ENCODE measurements at places on chromosomes 1 and 21.

DNA sequence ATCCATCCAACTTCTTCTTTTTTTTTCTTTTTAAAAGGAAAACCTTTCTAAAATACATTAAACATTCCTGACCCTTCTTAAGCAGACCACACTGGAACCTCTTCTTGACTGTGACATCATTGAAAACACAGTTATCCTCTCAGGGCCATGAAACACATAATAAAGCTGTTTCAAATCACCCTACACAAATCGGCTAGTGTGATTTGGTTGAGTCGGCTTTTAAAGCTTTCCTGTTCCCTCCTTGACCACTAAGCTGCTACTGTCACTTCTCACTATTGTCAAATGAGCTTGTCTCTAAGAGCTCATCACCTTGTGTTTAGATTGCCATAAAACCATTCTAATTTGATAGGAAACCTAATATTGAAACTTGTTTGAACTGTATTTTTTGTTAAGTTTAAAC is 5.9 kb downstream of the USP24 start:
- no peak for DNase-seq

- no peak for DNase-seq
Measured at GRCh38 chr1:241406421-241406820, 49.4 kb upstream of the RGS7 start.

DNA sequence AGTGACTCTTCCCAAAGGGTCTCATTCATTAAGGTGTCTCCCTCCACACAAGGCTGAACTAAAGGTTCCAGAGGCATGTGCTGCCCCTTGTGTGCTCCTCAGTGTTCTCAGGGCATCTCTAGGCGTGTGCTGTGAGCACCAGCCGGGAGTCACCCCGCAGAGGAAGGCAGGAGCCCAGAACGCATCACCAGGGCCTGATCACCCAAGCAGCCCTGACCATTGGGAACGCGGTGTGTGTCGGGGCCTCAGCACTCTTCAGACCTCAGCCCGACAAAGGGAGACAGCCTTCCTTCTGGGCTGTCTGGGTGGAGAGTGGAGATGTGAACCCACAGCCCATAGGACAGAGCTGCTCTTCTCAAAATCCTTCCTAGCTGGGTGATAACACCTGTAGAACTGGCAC is 9.1 kb downstream of the SLC37A1 start:
- no peak for DNase-seq

DNA sequence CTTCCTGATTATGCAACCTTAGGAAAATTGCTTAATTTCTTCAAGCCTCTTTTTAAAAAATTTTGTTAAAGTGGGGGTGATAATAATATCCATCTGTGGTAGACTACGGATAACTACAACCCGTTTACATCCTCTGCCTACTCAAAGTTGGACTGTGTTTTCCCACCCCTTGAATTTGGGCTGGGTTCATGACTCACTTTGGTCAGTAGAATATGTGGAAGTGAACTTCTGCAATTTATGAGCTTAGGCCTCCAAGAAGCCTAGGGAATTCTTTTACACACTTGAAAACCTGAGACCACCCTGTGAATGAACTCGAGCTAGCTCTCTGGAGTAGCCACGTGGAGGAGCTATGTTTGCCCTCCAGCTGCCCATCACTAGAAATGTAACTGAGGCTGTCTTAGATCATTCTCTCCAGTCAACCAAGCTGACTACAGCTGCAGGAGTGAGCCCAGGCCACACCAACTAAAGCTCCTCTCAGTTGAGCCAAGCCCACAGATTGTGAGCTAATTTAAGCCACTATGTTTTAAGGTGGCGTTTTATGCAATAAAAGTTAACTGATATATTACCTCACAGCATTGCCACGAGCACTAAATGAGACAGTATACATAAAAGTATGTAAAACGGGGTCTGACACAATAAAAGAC is 29.6 kb upstream of the CACHD1 start:
- no peak for DNase-seq

- DNase-seq = no peak
Measured at GRCh38 chr21:34336756-34337391, 26.9 kb upstream of the KCNE2 start.

DNA sequence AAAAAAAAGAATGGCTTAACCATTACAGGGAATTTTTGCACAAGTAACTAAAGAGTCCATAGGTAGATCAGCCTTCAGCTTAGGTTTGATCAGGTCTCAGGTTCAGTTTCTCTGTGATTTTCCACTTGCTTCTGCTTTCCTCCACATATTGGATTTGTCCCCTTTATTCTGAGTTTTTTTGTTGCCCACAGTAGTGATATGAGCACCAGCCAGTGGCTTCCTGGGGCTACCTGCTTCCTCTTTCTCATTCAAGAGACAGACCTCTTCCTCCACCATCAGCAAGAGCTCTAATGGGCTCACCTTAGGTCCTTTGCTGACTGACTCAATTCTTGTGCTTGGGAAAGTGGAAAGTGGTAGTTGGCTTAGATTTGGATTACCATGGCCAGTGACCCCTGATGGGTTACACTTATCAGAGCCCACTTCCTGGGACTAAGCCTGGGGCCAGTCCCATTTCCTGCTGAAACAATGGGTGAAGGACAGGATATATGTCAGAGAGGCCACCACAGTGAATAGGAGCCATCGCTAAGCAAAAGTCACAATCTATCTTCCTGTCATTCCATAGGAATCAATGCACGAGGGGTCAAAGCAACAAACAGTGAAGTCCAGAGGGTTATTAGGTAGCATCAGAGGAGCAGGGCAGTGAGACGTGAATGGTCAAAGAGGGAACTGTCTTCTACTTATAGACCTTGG is 12.8 kb upstream of the PLA2G2E start:
- DNase-seq = no peak

DNA sequence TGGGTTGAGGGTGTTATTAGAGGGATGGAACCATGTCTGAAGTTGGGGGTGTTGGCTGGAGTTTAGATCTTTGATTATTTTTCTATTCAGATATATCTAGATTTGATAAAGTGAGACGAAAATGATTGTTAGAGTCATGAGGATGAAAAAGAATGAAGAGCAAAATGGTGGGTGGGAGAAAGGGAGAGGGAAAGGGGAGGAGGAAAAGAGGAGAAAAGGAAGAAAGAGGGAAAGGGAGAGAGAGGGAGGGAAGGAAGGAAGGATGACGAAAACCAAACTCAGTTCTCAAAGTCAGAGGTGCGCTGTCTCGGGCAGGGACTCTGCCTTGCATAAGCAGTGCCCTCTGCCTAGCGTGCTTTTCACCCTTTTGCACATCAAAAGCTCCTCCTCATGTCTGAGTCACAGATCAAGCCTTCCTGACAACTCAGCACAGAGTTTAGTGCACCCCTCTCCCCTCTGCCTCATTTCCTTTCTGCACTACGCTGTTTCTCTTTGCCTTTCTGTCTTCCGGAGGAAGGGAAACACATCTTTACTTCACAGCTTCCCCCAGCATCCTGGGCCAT is 225.8 kb upstream of the PROX1 start:
- DNase-seq = no peak

DNA sequence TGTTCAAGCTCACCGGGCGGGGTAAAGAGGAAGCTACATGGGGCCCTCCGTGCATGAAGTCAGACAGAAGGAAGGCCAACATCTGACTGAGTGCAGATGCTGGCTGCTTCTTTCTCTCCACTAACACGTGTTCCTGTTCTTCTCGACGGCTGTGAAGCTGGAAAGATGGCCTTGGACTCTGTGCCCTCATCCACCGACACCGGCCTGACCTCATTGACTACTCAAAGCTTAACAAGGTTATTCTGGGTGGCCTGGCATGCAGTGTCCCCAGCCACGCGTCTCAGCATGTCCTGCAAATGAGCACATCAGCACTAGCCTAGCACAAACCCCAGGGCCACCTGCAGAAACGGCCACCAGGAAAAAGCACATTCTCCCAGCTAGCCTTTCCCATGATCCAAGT is 41.2 kb downstream of the ACTN2 start:
- no peak for DNase-seq

- no peak for DNase-seq
Measured at GRCh38 chr1:65407877-65408276, 12.6 kb upstream of the LEPR start.

DNA sequence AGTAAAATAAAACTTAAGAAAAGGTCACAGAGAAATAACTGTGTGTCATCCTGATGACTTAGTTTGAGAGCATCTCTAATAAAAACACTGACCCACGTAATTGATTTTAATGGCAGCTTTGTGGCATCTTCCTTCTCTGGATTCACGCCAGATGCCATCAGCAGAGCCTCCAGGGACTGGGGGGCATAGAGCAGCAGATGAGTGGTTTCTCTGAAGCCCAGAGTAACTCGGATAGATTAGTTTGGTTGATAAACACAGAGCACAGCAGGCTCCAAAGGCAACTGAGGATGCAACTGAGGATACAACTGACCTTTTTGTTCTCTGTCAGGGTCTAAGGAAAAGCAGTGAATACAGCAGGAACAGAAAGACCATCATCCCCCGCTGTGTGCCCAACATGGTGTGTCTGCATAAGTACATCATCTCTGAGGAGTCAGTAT is 180.8 kb downstream of the RPS6KC1 start:
- peak; percentile 37 for DNase-seq

- DNase-seq = no peak
Measured at GRCh38 chr1:3504151-3504821, 49.8 kb downstream of the ARHGEF16 start.

GRCh38 chr1:202961220-202961880 is 3.2 kb upstream of the ADIPOR1 start:
- DNase-seq = no peak

DNA sequence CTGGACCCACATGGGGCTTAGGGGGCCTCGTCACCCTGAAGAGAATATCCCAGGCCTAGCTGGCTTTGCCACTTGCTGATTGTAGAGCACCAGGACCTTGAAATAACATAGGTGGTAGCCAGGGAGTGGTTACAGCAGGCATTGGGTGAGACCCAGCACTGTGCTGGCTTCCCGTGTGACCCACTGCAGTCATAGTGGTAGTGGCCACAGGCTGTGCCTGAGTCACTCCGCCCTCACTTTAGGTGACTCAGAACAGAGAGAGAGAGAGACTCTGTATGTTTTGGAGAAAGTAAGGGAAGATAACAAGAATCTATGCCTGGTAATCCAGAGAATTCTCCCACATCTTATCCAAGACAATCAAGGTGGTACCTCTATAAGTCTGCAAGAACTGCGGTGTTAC is 98.7 kb upstream of the LHX8 start:
- no peak for DNase-seq

DNA sequence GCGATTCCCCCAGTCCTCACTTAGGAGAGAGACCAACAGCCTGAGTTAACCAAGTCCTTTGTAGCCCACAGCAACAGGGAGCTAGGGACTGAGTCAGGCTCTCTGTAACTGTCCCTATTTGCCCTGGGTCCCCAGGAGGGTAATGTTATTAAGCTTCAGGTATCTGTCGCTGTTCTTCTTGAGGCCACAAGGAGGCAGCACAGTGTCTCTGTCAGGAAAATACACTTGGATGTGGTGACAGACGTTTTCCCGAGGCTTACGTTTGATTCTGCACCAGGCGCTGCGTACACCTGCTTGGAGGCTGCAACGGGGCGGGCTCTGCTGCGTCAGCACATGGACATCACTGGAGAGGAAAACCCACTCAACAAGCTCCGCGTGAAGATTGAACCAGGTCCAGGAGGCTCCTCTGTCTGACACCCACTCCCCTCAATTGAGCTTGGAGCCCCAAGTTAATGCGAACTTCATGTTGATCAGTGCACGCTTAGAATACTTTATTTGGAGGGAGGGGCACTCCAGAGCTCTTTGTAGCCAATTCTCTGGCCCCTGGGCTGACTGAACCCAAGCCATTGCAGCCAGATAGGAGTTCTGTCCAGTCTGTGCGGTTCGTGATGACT is 10.7 kb upstream of the ELF3 start:
- DNase-seq = peak; percentile 47

- DNase-seq = no peak
Measured at GRCh38 chr21:34202553-34203372, 129.4 kb downstream of the MRPS6 start.

- DNase-seq = no peak
Measured at GRCh38 chr21:42614811-42615351, 38.5 kb upstream of the PDE9A start.

DNA sequence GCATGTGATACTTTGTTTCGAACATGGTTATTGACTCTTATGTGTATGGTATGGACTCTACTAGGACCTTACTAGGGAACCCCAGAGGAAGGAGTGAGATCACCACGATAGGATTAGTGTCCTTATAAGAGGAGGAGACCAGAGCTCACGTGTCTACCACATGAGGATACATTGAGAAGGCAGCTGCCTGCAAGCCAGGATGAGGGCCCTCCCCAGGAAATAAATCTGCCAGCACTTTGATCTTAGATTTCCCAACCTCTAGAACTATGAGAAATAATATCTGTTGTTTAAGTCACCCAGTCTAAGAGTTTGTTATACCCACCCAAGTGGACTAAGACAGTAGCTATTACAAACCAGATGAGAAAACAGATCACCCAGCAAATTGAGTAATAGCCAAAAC is 559.3 kb upstream of the USP24 start:
- no peak for DNase-seq

GRCh38 chr1:244672946-244673682 is 20.2 kb downstream of the DESI2 start:
- DNase-seq = no peak

DNA sequence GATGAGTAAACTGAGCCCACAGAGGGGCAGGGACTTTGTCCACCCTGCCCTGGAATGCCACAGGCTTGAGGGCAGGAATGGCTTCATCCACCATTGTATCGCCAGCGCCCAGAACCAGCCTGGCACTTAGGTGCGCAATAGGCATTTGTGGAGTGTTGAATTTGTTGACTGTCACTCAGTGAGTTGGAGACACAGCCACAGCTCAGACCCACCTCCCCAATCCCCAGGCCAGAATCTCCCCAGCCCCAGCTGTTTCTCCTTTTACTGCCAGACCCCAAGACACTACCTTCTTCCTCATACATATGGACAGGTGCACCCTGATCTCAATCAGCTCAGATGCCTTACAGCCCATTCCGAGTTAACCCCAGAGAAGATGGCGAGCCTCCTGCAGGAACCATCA is 674.5 kb downstream of the MATN1 start:
- no peak for DNase-seq

DNA sequence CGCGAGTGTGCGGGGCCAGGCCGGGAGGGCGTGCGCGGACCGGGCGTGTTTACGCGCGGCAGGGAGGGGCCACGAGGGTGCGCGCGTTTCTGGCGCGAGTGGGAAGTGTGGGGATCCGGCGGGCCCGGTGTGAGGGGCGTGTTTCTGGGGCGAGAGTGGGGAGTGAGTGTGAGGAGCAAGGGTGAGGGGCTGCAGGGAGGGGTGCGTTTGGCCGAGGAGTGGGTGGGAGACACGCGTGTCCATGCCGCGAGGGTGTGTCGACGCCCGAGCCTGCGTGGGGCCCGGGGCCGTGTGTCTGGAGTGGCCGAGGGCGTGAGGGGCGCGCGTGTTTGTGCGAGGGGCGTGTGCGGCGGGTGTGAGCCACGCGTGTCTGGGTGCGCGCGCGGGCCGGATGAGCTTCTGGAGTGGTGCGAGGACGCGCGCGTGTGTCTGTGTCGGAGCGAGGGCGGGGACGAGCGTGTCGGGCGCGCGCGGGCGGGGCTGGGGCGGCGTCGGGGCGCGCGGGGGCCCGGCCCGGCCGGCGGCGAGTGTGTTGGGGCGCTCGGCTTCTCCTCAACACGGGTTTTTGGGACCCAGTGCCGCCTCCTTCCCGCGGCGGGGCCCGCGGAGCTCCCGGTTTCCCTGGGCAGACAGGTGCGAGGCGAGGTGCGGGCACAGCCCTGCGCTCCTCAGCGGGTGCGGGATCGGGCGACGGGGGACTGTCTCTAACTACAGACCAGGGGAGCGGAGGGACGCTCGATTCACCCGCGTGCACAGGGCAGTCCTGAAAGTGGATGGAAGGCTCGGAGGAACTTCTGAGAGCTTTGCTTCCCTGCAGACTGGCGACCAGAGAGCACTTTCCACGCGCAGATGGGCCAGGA is 65.8 kb upstream of the VAMP3 start:
- no peak for DNase-seq
